Calu3 (cell line): ENCODE measurements at places on chromosomes 16 and 17. TPM values are rescaled to one million over a fixed set of nuclear protein-coding genes. Genes with fewer than 3 reads are reported as not detected.

Gene EVPLL
- total RNA-seq = 1.4 and 2.4 TPM in 2 replicates

Gene OR3A3
- not detected in 2 replicates for total RNA-seq

Gene CCL7
- total RNA-seq = not detected in 2 replicates

Gene MYH11
- total RNA-seq = 0.05 TPM in 1 of 2 replicates, not detected in the other

Gene G6PC1
- total RNA-seq = not detected in 2 replicates

Gene EXOC7
- 122 and 137 TPM in 2 replicates for total RNA-seq

Gene CHRNE
- 0.19 TPM in 1 of 2 replicates, not detected in the other for total RNA-seq

Gene CHST5
- total RNA-seq = 0.42 and 0.64 TPM in 2 replicates

Gene NUDT21
- 234 and 266 TPM in 2 replicates for total RNA-seq

Gene KRTAP9-4
- not detected in 2 replicates for total RNA-seq

Gene TGFB1I1
- total RNA-seq = 14.5 and 18.7 TPM in 2 replicates

Gene TBC1D3K
- not detected in 2 replicates for total RNA-seq

Gene RAPGEFL1
- total RNA-seq = 57.9 and 86.3 TPM in 2 replicates

Gene CNTD1
- total RNA-seq = 0.54 TPM in 1 of 2 replicates, not detected in the other
